Kidney glomerular epithelial cell (primary cell): ENCODE measurements at places on chromosomes 3 and 15.

DNA sequence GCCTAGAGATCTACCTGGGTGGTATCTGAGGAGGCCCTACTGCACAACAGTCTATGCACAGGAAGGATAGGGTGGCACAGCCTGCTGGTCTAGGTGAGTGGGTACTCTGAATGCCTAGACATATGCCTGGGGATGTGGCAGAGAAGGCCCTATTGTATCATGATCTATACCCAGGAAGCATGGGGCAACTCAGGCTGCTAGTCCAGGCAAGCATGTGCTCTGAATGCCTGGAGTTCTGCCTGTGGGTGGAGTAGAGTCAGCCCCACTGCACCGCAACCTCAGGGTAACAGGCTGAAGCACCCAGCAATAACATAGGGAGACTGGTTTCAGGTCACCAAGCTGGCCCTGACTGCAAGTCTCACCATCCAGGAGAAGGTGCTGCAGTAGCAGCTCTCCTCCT lies 224.7 kb downstream of the MFSD1 start:
- DNase-seq: no peak

DNA sequence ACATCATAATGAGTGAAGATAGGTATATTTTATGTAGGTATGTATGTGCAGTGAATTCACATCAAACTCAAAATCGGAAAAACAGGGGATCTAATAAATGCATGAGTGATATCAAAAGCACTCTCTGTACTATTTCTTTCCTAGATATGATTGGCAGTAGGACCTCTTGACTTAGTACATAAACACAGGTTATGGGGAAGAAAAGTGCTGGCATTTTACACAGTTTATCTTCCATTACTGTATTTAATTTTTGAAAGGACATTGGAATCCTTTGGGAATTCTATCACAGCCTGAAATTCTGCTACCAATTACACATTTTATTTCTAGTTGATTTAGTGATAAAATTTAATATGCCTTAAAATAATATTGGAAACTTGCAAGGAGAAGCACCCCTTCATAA lies 470.5 kb upstream of the ONECUT1 start:
- no peak for DNase-seq

- no peak for DNase-seq
These were observed 96.6 kb downstream of the DNAJB8 start for GRCh38 chr3:128369881-128370642.

DNA sequence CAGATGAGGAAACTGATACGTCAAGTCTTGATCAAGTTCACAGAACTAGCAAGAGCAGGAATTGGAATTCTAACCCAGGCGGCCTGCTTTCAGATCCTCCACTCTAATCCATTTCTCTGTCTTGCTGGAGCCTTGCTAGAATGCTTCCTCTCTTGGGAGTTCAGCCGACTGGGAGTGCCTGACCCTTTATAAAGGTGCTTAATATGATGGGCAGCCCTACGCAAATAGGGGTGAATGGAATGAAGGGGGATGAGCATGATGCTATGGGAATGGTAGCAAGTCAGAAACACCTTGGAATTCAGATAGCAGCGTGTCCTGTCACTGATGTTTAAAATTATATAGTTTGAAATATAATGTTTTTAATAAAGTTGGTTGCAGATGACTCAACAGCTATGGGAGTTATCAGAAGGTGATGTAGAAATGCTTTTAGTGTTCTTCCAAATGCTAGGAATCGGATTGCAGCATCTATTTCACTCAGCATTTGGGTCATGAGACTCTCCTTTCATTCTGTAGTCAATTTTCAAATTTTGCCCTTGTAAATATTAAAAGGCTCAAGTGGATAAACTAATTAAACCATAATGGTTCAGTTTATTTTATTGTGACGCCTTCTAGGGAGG lies 150.7 kb downstream of the FNDC3B start:
- no peak for DNase-seq

DNA sequence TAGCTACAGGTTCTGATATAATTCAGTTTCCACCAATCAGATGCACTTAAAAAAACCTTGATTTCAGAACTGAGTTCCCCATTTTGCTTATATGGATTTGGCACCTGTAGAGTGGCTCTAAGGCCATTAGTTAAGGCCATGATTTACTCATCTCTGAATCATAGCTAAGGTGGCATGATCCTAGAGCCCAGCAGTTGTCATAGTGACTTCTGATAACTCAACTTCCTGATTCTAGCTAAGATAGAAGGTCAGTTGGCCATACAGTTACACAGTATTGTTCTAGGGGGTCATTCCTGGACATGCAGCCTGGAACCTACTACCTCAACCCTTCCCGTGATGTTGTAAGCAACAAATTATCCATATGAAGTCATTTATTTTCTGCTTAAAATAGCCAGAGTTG lies 15.9 kb upstream of the TMEM87A start:
- no peak for DNase-seq

- DNase-seq: no peak
These were observed 9.5 kb downstream of the CHSY1 start for GRCh38 chr15:101242160-101242998.
